ENCODE measurements at places on chromosomes 12 and 14.
A peak's percentile ranks its signal among the peaks of the same experiment; 100 is the strongest.

DNA sequence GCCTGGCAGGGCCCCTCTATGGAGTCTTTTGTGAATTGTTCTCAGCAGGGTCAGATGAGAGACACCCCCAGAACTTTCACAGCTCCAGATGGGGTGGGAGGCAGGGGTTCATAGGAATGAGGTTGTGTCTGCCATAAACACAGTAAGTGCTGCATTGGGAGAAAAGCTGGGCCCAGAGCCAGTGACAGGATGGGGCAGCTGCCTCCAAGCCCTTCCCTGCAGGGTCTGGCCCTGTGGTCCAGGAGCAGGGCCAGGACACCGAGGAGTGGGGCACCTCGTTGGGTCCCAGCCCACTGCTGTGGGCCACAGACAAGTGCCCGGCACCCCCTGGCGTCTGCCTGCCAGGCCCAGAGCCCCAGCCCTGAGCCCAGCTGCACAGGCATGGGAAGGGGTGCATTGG lies 13.3 kb downstream of the INF2 start:
- DNase-seq = no peak

DNA sequence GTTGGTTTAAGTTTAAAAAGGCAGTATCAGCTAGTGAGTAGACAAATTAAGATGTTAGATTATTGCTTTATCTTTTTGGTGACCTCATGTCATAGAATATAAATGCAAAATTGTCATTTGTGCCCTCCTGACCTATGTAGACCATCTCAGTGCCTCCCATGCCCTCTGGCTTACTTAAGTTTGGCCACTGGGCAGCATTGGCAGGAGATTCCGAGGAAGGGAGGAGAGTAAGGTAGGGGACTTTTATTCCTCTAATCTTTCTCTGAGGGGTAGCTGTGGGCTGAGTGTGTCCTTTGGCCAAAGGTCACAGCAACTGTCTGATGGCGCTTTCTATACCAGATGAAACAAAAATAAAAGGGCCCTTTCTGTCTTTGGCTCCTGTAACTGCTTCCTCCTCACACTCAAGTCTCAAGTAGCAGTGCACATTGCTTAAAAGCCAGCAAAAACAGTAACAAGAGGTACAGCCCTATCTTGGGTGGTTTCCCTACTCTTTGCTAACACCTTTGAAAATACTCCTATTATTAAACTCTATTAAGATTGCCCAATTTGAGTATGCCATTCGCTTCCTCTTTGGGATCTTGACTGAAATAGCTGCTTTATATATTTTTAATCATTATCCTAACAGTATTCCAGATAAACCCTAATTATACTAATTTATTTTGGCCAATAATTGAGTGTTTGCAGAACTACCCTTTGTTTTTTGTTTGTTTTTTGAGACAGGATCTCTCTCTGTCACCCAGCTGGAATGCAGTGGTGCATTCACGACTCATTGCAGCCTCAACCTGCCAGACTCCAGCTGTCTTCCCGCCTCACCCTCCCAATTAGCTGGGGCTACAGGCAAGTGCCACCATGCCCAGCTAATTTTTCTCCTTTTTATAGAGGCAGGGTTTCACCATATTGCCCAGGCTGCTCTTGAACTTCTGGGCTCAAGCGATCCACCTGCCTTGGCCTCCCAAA lies 56.5 kb upstream of the KCNH3 start:
- DNase-seq = no peak

DNA sequence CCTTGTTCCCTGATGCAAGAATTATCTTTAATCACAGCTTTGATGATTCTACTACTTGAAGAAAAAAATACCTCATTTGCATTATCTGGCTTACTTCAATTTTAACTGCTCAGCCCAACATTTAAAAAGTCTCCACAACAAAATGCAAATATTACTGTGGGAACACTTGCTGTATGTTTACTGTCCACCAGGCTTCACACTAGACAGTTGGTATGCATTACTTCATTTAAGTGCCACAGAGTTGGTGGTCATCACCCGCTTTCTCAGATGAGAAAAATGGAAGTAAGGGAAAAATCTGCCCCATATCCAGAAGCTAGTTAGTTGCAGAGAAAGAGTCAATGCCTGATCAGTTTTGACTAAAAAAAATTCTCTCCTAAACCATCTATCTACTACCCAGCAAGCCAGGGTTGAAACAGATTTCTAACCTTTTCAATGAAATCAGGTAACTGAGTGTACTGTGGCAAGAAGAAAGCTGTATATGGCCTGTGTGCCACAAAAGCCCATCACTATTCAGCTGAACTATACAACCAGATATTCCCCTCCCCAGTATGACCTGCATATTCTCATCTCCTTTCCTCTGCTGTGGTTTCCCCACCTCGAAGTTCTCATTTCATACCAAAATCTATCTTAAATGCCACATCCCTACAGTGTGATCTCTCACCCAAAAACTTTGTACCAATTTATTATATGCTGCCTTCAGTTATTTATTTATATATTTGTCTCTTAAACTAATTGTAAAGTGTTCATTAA lies 90.3 kb downstream of the ATP2B1 start:
- DNase-seq = no peak

- DNase-seq = no peak
These were observed 172.3 kb downstream of the NDUFA12 start for GRCh38 chr12:94831081-94831751.

GRCh38 chr14:68694516-68695235 lies 98.2 kb downstream of the ZFP36L1 start:
- DNase-seq = no peak

GRCh38 chr14:75876530-75876929 lies 105.3 kb downstream of the TGFB3 start:
- no peak for DNase-seq

- no peak for DNase-seq
These were observed 39.5 kb downstream of the GALNT16 start for GRCh38 chr14:69299286-69300035.

DNA sequence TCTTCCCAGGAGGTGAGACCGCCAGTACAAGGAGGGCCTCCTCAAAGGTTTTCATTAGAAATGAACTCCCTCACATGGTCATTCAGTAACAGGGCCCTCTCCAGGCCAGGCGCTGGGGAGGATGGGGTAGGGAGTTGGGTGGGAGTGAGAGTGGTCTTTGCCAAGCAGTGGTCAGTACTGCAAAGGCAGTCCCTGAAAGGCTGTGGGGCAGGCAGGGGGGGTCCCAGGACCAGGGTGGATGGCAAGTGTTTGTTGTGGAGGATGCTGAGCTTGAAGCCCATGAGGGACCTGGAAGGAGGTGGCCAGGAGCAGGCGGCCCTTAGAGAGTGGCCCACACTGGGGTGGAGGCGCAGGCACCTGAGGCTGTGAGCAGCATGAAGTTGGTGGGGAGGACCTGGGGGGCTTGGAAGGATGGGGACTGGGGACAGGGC lies 26.1 kb downstream of the CEP170B start:
- DNase-seq = no peak

GRCh38 chr12:50597200-50598195 lies 92.7 kb downstream of the DIP2B start:
- no peak for DNase-seq

- DNase-seq = no peak
These were observed 14.0 kb upstream of the RABGGTA start for GRCh38 chr14:24285351-24285750.

DNA sequence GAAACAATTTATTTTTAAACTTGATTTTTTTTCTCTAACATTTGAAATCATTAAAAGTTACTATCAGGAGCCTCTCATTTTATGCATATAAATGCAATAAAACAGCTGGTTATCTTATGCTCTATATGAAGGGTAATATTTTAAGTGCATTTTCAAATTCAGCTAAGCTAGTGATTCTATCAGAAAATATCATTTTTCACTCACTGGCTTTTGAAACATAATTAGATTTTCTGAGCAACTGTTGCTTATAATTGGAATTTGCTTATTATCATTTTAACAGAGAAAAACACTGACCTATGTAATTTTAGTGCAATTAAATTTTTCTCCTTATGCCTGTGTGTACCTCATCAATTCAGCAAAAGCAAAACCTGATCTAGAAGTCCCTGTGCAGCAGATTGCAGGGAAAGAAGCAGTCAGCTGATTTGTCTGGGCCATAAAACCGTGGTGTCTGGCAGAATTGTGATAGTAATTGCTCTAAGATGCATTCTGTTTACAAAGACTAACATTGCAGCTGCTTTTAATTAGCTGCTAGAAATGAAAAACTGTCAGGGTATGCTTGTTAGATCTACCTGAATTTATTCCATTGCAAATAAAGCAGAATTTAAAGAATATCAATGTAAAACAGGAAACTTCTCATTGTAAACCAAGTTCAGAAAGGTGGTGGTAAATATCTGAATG lies 75.0 kb downstream of the BICD1 start:
- peak; percentile 21 for DNase-seq
